GM13977 (cell line): ENCODE measurements at places on chromosomes 1 and 21.

GRCh38 chr21:31777857-31778256 is 45.9 kb upstream of the SCAF4 start:
- DNase-seq, result no peak

DNA sequence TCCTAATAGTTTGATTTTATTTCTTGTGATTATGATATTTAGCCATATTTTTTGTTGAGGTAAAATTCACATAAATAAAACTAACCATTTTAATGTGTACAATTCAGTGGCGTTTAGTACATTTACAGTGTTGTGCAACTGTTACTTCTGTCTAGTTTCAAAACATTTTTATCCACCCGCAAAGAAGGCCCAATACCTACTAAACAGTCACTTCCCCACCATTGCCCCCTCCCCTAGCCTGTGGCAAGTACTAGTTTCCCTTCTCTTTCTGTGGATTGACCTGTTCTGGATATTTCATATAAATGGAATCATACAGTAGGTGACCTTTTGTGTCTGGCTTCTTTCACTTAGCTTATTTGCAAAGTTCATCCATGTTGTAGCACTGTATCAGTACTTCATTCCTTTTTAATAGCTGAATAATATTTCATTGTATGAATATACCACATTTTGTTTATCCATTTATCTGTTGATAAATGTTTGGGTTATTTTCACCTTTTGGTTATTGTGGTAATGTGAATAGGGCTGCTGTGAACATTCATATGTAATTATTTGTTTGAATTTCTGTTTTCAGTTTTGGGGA is 4.1 kb downstream of the FLVCR1 start:
- no peak for DNase-seq

GRCh38 chr1:225851805-225852204 is 30.4 kb downstream of the TMEM63A start:
- DNase-seq, result peak; percentile 73

DNA sequence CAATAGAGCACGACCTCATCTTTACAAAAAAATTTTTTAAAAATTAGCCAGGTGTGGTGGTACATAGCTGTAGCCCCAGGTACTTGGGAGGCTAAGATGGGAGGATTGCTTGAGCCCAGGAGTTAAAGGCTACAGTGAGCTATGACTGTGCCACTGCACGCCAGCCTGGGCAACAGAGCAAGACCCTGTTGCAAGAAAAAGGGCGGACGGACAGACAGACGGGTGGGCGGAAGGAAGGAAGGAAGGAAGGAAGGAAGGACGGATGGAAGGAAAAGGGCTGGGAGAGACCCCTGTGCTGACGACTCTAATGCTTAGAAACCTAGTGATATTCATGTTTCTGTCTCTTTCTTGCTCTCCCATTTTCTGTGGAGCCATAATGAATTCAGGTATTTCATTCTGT is 14.4 kb downstream of the PI4KB start:
- no peak for DNase-seq

- no peak for DNase-seq
Observed at GRCh38 chr1:165152109-165152508, 204.4 kb downstream of the LMX1A start.

- DNase-seq, result no peak
Observed at GRCh38 chr1:12147201-12147701, 19.5 kb upstream of the TNFRSF1B start.

- peak; percentile 89 for DNase-seq
Observed at GRCh38 chr1:153598309-153599172, 14.4 kb downstream of the S100A16 start.

DNA sequence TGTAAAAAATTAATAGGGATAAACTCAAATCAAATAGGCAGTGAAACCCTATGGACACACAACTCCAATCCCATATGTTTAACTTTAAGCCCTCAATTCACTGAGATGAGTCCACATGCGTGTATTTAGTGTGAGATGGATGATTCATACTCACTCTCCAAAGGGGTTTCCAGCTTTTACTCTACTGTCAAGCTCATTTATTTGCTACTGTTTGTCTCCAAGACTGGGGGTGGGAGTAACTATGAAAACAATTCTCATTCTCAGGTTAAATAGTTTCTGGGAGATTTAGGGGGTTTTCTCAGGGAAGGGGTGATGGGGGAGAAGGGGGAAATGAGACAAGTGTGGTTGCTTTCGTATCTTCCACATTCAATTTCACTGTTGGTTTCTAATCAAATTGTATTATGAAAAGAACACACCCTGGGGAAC is 2.7 kb downstream of the RAB29 start:
- peak; percentile 58 for DNase-seq

DNA sequence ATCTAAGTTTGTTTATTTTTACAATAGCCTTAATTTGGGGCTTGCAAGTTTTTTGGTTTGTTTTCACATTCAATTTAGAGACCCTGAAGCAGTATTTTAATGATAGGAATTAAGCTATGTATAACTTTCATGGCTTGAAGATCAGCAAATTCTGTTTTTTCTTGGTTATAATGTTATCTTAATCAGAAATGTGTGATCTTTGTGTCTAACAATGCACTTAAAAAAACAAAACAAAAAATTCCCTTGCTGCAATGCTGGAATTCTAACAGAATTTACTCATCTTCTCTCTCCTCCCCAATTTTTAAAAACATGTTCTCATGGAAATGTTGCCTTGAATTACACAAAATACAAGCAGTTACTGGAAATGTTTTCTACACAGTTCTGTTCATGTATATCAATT is 113.1 kb downstream of the OLFML2B start:
- DNase-seq, result no peak

DNA sequence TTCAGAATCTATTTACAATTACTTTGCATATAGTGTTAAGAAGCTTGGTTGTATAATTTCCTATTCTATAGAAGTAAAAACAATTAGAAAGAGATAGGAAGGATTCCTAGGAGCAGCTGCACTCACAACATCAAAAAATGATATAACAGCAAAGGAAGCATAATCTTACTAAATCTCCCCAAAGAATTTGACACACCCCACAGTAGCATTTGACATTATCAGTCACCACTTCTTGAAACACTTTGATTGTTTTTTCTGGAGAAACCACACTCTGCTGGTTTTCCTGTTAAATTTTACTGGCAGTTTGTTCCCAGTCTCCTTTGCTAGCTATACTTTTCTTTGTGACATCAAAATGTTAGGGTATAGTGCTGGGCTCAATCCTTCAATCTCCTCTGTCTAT is 100.8 kb upstream of the KIAA1614 start:
- DNase-seq, result no peak

DNA sequence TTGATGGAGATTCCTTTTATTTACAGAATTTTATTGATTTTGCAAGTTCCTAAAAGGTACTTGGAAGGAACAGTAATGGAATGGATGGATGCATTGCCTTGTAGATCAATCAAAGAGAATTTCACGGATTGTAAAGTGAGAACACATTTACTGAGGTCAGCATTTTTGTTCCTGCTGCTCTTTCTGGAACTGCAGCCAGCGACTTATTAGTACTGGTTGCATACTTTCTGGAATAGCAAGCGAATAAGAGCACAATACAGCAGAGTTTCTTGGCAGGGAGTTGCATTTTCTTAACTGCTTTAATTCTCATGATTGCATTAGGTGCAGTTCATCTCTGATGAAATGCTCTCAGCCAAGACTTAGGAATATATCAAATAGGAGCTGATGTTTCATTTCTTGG is 106.1 kb upstream of the CHODL start:
- no peak for DNase-seq

GRCh38 chr1:230453377-230453776 is 27.2 kb upstream of the PGBD5 start:
- DNase-seq, result no peak

DNA sequence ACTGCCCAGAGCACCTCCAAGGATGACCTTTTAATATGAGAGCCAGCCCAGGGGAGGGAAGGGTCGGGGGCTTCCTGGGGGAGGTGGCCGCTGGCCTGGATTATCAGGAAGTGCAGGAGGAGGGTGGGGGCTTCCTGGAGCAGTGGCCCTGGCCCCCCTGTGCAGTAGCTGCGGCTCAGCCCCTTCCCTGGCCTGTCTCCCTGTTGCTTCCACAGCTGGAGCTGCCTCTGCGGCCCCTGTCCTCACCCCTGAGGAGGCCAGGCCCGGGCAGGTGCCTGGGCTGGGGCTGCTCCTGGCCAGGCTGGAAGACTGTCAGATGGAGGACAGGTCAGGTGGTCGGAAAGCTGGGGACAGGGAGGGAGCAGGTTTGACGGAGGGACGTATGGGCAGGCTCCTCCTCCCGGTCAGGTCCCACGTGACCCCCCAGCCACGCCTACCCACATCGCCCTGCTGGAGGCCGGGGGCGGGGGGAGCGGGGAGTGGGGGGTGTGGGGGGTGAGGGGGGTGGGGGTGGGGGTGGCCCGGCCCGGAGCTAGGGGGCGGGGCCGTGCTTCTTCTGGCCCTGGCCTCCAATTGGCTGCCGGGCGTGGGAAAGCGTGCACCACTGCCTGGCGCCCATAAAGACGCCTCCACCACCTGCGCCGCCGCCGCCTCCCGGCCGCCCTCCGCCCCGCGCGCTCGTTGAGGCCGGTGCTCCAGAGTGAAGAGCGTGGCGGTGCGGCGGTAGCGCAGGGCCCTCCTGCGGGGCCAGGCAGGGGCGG is 10.2 kb upstream of the TNFRSF14 start:
- peak; percentile 98 for DNase-seq

- no peak for DNase-seq
Observed at GRCh38 chr1:245483247-245483646, 328.5 kb downstream of the KIF26B start.

- DNase-seq, result no peak
Observed at GRCh38 chr1:41610361-41610760, 125.9 kb upstream of the EDN2 start.

DNA sequence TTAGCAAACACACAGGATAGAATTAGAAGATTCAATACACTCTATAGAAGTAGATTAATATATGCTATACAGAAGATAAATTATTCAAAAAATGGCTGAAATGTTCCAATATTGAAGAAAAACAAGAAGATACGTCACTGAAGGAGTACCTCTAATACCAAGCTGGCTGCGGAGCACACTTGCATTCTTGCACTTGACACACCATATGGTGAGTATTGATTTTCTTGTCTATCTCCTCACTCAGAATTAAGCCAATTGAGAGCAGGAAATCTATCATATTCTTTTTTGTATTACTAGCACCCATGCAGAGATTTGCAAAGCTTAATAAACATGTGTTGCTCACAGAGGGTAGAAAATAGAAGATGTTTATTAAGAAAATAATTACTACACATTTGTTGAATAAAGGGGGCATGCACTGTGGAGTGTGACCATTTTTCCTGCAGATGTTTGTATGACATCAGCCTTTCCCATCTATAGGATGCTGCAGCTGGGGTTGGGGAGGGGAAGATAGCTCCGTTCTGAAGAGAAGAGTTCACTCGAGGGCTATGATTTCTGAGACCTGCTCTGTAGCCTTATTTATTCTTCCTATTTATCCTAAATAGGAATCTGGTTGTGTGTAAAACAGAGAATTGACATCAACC is 318.1 kb downstream of the HHIPL2 start:
- no peak for DNase-seq

DNA sequence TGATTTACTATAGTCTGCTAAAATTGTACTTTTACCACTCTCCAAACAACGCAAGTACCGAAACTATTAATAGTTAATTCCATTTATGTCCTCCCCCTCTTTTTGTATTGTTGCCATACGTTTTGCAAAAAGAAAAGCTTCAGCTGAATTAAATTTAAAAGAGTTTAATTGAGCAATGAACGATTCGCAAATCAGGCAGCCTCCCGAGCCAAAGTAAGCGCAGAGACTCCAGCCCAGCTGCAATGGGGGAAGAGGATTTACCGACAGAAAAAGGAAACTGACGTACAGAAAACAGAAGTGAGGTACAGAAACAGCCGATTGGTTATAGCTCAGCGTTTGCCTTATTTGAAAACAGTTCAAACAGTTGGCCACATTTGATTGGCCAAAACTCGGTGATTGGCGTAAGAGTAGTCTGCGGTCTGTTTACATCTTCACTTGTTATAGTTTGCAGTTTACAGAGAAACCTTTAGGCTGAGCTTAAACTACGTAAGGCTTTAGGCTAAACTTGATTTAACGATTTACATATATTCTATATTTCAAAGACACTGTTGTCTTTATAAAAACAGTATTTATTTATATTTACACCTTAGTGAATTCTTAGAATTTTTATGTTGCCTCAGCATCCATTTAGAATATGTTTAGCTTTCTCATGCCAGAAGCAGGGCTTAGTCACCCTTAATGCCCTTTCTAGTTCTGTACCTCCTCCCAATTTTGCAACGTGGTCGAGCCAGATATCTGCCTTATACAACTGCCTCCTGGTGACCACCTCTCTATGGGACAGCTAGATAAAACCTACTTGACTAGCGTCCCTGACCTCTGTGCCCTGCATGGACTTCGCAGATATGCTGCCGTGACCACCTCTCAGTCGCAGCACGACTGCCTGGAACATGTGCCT is 23.8 kb downstream of the CR1 start:
- no peak for DNase-seq

- no peak for DNase-seq
Observed at GRCh38 chr1:217388522-217389065, 242.3 kb downstream of the GPATCH2 start.

GRCh38 chr1:11784993-11785769 is 20.6 kb downstream of the MTHFR start:
- DNase-seq, result peak; percentile 85

- no peak for DNase-seq
Observed at GRCh38 chr1:234972411-234973191, 156.0 kb downstream of the TOMM20 start.

- no peak for DNase-seq
Observed at GRCh38 chr21:36446301-36446700, 33.6 kb downstream of the CLDN14 start.

DNA sequence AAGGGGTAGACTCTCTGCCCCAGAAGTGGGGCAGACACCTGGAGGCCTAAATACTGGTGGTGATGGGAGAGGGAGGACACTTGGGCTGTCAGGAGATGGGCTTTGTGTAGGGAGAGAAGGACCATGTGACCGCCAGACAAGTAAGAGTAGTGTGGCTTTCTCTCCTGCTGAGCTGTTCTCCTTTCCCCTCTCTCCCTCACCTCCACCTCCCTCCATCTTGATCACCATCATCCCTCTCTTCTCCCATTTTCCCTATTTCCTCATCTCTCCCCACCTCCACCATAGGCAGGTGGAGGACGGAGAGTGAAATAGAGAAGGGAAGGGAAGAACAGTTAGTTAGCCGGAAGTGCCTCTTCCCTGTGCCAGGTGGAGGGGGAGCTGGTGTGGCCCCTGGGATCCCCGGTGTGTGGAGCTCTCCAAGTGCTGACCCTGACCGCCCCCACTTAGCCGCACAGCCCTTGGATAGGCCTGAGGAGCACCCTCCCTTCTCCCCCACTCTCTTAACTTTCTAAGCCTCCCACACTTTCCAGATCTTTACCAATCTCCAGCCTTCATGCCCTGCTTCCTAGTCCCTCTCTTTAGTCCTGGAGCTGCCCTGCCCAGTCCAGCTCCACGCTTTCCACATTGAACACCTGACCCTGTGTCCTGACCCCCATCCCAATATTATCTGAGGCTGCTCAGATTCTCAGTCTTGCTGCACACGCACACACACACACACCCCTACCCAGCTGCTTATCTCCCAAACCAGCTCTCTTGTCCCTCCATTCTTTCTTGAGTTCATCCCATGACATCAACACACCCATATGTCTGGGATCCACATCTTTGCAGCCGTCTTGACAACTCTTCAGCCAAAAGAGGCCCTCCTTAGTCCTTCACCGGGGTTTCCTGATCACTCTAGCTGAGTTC is 1.5 kb downstream of the CELF3 start:
- DNase-seq, result no peak

- peak; percentile 78 for DNase-seq
Observed at GRCh38 chr1:30743584-30744059, 14.0 kb downstream of the LAPTM5 start.

- no peak for DNase-seq
Observed at GRCh38 chr1:156075775-156076204, 6.5 kb downstream of the MEX3A start.
